Breast epithelium (tissue), 4 donors: ENCODE measurements at places on chromosomes 11 and 22.

- DNase-seq, result no peak
Measured at GRCh38 chr11:71209181-71209580, 43.2 kb downstream of the SHANK2 start.

- no peak for DNase-seq
Measured at GRCh38 chr11:11500744-11501487, 120.9 kb downstream of the GALNT18 start.

DNA sequence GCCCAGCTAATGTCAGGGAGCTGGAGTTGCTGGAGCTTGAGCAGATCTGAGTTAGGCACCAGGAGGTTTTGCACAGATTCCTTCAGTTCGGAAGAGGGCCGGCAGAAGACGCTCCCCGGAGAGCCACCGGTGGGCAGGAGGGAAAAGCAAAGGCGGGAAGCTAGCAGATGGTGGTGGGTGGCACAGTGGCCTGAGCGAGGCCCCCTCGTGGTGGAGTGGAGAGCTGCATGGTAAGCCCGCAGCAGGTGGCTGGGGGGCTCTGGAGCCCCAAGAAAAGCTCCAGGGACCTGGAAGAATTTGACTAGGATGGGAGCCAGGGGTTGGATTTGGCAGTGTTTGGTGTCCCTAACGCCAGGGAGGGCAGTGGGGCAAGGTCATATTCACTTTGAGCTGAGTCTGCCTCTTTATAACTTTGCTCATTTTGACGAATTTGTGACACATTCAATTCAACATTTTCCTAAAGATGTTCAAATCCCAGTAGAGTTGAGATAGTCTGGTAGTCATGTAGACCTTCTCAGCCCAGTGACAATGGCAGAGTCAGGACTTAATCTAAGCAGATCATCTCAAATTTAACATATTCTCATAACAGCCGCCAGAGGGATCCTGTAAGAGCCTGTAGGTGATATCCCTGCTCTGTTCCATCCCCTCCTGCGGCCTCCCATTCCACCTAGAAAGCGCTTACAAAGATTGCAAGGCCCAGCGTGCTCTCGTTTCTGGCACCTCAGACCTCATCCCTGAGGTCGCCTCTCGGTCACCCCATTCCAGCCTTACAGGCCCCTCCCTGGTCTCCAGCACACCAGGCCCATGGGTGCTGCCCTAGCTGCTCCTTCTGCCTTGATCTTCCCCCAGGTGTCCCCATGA lies 57.9 kb downstream of the TRIM29 start:
- no peak for DNase-seq

- no peak for DNase-seq
Measured at GRCh38 chr11:34151916-34152845, 46.8 kb downstream of the NAT10 start.

DNA sequence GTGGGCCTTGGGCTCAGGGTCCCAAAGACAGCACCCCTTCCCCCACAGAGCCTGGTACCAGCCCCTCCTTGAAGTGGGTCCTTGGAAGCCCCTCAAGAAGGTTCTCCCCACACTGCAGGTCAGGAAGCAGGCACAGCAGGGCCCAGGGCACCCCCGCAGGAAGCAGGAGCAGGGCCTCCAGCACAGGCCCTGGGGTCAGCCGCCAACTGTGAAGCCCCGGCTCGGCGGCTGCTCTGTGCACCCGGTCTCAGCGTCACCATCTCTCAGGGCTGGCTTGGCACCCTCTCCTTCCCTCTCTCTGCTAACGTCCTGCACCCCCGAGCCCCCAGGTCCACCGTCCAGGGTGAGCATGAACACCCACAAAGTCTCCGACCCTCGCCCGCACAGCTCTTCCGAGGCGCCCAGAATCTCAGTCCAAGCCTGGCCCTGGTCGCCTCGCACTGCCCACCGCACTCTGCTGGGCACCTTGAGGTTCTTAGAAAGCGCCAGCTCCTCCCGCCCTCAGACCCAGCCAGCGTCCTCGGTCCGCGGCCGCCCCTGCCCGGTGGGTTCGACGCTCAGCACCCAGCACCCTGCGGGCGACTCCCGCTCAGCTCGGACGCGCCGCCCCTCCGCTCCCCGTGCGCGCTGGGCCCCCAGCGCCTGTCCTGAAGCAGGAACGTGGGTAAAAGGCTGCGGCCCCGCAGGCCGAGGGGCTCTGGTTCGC lies 1.4 kb upstream of the SIGIRR start:
- DNase-seq, result no peak

DNA sequence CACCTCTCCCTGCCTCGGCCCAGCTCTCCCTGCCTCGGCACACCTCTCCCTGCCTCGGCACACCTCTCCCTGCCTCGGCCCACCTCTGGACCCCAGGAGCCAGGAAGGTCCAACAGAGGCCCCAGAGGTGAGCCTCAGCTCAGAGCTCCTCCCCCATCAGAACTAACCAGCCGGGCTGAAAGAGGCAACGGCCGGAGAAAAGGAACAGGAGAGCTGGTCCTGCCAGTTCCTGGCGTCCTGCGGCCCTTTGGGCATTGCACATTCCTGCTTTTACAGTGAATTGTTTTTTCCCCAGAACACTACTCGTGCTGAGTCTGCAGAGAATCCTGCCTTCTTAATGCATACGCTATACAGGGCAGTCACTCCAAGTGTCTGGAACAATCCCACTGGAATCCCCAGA lies 45.8 kb downstream of the LMO1 start:
- DNase-seq, result no peak

GRCh38 chr11:47983464-47984397 lies 3.4 kb downstream of the PTPRJ start:
- DNase-seq, result no peak

DNA sequence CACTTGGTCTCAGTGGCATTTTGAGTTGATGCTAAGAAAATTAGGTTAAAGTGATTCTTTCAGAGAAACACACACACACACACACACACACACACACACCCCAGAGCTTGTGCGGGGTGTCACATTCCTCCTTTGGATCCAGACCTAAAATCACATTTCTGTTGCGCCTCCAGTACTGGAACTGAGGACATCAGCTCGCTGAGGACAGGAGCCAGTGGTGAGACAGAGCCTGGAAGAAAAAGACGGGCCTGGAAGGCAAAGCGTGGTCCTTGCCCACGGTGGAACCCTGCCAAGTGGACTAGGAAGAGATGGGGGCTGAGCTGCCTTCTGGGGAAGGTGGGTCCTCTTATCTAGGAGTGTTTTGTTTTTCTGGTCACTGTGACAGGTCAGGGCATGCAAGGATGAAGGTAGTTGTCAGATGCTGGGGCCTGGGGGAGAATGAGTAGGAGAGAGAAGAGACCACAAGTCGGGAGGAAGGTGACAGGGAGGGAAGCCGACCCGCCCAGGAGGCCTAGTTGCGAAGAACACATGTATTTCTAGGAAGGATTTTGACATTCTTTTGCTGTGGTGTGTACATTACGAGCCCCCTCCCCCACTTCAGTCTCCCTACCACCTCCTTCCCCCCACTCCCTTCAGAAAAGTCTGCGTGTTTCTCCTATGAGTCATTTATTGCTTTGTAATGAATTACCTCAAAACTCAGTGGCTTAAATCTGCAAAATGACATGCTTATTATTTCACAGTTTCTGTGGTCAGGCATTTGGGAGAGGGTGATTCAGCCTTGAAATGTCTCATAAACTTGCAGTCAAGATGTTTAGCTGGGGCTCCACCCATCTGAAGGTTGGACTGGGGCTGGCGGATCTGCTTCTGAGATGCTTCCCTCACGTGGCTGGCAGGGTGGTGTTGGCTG lies 4.8 kb upstream of the ELFN2 start:
- DNase-seq, result no peak

DNA sequence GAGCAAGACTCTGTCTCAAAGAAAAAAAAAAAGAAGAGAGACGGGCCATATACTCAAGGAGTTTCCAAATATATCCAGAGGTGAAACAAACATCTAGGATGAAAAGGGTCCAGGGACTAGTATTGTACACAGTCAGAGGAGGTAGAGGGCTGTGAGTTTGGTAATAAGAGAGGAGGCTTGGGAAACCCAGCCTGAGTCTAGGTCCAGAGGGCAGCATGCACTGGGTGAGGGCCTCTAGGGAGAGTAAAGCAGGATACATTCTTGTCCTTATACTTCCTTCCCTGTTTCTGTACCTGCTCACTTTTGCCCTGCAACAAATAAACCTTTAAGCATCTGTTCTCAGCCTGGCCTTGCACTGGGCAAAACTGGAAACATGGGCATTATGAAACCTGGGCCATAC lies 31.5 kb downstream of the STIM1 start:
- DNase-seq, result no peak
